ENCODE measurements at places on chromosomes 3 and 15. TPM values are rescaled to one million over a fixed set of nuclear protein-coding genes. Genes with fewer than 3 reads are reported as not detected.
A peak's percentile ranks its signal among the peaks of the same experiment; 100 is the strongest.

Gene C3orf22
- not detected for total RNA-seq

Gene SKIL
- total RNA-seq = 265 TPM

DNA sequence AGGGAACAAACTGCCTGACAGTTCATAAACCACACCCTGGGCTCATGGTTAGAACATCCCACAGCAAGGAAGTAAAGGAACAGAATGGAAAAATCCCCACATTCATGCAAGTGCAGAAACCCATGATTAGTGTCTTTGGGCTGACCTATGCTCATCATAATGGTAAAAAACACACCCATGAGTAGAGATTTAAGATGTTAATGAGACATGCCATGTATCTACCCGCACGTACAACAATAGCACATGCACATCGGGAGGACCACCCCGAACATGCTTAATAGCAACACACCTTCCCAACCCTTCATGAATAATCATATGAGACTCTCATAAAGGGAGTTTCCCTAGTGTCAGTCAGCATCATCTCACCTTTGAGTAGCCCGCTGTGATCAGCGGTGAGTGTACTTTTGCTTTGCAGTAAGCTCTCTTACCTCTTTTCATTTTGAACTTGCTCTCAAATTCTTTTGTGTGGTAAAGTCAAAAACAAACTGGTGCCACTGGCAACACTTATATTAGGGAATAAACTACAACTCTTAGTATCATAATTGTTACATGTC is 23.2 kb downstream of the ZBED2 start:
- DNase-seq = no peak

- no peak for DNase-seq
Measured at GRCh38 chr15:64975390-64975789, 14.3 kb downstream of the SPG21 start.

- no peak for DNase-seq
Measured at GRCh38 chr3:105679951-105680350, 188.9 kb downstream of the CBLB start.

- DNase-seq = no peak
Measured at GRCh38 chr3:179438841-179439240, 12.4 kb downstream of the GNB4 start.

DNA sequence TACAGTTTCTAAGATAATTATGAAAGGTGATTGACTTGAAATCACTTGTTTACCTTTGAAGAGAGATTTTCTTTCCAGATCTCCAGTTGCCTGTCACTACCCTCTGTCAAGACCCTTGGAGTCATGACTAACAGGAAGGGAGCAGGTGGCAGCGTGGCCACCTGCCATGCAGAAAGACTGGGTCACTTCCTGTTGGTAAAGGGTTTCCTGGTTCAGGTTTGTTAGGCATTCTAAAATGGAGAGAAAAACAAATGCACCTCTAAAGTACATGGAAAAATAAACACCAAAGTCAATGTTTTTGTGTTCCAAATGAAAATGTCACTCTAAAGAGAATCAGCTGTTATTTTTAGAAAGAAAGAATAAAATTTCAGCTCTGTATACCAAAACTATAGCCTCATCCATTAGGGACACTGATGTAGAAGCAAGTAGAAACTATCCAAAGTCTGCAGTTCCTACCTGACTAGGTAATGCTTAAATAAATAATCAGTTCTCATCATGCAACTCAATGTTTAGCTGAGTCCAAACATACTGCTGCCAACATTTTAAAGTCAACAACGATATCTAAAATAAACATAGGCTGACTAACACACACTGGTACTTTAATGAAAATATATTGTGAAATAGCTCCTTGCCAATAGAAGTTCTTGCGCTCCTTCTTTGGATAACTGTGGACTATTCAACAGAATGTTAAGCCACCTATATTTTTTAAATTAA is 23.9 kb upstream of the TM4SF1 start:
- peak; percentile 86 for DNase-seq

- DNase-seq = no peak
Measured at GRCh38 chr3:186038360-186038759, 70.5 kb downstream of the ETV5 start.
